ENCODE measurements at places on chromosomes 7 and 10.

DNA sequence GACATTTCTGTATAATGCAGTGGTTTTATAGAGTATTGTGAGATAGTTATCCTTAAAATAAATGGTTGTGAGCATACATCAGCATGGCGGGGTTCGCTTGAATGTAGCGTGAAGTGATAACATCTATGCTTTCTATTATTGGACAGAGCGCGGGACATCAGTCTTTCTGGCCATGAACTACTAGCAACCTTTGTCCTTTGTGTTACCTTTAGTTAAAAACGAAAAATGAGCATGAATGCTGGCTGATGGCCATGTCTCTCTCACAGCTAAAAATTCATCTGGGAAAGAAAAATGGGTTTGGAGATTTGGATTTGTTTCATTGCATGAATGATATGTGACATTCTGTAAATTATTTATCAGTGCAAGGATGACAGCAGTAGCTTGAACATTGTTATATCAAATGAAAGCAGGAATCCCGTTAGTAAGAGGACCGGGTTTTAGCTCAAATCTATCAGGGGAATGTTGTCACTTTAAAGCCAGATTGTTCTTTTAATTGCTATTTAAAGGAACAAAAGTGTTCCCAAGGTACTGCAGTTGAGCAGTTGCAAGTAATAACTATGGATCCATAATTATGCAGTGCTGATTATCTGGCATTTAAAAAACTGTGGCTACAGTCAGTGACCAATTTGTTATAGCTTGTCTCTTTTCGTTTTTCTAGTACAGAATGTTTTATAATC, 131.0 kb downstream of the KAT6B start:
- no peak for DNase-seq

GRCh38 chr7:2722591-2722990, 34.6 kb downstream of the AMZ1 start:
- DNase-seq = no peak

DNA sequence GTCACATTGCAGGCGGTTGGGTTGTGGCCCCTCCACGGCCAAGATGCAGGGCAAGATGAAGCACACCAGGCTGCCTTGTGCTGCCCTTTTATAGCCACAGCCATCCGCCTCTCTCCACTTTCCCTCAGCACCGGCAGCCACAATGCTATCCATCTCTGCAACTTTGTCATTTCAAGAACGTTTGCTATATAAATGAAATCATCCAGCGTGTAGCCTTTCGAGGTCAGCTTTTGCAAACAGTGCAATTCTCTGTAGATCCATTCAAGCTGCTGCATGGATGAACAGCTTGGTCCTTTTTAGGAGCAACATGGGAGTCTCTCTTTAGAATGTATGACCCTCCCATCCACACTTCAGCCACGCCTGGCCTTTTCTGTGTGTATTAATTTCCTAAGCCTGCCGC, 6.4 kb upstream of the IL15RA start:
- no peak for DNase-seq

DNA sequence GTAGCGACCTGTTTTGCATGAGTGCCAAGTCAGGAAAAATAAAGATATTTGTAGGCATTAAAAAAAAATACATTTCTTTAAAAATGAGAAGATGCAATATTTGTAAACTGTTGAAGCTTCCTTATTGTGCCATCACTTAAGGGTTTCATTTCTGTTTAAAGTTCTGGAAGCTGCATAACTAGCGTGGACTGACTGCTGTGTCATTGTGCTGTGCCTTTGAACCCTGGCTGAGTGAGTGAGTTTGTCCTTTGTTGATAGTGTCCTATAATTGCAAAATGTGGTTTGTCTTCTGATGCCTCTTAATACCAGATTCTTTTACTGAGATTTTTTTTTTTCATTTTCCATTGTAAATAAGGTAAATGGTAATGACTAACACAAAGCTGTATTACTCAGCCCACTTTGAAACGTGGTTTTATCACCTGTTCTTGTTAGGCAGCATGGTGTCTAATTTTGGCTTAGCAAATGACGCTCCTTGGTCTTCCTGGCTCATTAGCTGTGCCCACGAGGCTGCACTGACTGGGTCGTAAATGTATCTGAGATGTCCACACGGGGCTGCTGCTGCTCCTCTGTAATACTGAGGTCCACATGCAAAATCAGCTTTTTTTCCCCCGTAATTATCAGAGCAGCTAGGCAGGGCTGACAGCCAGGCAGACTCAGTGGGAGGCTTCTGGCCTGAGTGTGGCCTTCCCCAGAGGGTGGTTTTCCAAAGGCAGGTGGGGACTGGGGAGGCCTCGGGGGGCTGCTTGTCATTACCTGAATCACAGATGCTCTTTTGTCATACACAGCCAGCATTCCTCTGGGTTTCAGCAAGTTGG, 14.8 kb downstream of the ZSCAN25 start:
- DNase-seq = no peak

DNA sequence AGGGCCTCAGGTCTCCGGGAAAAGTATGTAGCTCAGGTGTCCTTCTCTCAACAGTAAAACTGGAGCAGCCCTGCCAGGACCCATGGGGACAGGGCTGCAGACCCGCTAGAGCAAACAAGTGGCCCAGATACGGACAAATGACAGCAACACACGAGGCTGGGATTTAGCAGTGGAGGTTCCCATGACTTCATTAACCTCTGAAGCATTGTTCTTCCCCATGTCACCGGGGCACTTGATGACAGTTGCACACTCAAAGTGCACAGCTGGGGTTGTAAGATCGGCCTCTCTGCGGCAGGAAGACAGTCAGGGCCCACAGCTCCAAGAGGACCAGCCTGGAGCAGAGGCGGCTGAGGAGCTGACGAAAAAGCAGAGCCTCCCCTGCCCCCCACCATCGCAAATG, 12.5 kb upstream of the PODXL start:
- no peak for DNase-seq

- DNase-seq = no peak
Measured at GRCh38 chr10:70500812-70501301, 22.3 kb downstream of the PALD1 start.

All from BE2C (cell line).